KBM-7 (cell line): ENCODE measurements at places on chromosomes 6 and 20.

DNA sequence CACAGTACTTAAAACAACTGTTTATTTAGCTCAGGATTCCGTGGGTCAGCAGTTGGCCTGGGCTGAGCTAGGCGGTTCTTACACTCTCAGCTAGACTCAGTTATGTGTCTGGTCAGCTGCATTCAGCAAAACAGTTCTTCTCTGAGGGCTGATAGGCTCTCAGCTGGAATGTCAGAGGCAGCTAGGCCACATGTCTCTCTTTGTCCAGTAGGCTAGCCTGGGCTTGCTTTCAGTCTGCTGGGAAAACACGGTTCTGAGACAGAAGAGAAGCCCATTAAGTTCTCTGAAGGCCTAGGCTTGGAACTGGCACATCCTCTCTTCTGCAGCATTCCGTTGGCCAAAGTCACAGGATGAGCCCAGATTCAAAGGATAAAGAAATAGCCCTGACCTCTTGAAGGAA is 65.6 kb downstream of the TULP4 start:
- no peak for DNase-seq

DNA sequence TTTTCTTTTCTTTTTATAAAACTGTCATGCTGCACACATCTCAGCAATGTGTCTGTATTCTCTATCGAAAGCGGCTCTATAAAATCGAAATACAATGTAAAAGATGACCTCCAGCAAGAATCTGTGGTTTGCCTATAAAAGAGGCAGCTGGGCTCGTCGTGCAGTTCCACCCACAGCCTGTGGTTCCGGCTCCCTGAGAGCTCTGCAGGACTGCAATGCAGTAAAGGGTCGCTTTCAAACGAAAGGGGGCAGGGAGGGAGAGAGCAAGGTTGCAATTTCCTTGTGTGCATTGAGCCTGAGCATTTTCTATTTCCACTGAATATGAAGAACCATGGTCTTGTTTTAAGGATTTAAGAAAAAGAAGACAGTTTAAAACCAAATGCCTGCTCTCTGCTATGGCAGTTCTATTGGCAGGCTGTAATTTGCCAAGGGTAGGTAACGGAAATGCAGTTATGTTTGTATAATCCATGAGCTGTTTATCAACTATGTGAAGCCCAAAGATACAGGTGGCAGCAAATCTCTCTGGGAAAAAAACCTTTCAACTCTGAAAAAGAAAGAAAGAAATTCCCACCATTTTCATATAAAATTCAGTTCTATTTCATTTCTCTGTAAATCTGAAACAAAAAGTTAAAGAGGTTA is 236.5 kb downstream of the HACE1 start:
- peak; percentile 67 for DNase-seq

- DNase-seq = no peak
Measured at GRCh38 chr6:150637266-150637665, 37.6 kb downstream of the PLEKHG1 start.

DNA sequence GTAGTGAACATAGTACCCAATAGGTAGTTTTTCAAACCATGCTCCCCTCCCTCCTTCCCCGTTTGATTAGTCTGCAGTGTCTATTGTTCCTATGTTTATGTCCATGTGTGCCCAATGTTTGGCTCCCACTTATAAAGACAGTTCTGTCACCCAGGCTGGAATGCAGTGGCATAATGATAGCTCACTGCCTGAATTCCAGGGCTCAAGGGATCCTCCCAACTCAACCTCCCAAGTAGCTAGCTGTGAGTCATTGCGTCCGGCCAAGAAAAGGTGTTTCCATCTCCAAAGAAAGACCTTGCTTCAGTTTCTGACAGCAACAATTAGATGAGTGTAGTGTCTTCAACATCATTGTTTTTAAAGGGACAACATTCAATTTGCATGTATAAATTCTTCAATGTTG is 131.1 kb upstream of the CEP162 start:
- DNase-seq = no peak

- DNase-seq = no peak
Measured at GRCh38 chr20:8616792-8617191, 452.1 kb upstream of the PLCB4 start.

DNA sequence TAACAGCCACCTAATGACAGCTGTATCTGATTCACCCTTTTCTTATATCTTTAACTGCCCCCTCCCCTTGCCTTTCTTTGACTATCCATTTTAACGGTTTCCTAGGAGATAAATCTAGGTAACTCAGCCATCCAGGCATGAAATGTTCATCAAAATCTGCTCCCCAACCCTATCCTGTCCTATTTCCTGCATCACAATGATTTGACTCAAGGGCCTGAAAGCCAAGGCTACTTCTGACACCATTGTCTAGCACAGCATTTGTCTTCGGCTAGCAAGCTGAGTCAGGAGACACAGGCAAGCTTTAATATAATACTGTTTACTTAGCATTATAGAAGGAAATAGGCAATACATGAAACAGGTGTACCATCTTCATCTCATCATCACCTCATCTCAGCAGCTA is 31.6 kb upstream of the MANEA start:
- no peak for DNase-seq

DNA sequence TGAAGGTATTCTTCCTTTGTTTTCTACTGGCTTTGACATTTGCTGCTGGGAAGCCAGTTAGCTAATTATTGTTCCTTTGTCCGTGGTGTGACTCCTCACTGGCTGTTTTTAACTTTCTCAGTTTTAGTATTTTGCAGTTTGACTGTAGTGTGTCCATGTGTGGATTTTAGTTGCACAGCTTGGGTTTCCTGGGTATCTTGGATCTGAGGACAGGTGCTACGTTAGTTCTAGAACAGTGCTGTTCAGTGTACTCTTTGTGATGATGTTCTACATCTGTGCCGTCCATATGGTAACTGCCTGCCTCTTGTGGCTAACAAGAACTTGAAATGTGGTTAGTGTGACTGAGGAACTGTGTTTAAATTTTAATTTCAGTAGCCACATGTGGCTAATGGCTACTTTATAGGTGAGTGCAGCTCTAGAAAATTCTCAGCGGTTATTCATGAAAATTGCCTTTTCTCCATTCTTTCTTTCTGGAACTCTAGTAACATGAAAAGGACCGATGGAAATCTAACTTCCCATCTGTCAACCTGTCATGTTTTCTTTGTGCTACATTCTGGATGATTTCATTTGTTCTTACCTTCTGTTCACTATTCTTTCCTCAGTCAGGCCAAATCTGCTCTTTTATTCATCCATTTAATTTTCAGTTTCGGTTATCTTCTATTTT is 7.4 kb downstream of the SNX9 start:
- DNase-seq = no peak

GRCh38 chr20:11716239-11716944 is 201.3 kb upstream of the BTBD3 start:
- DNase-seq = peak; percentile 88

GRCh38 chr20:703426-703825 is 27.8 kb upstream of the SCRT2 start:
- no peak for DNase-seq

DNA sequence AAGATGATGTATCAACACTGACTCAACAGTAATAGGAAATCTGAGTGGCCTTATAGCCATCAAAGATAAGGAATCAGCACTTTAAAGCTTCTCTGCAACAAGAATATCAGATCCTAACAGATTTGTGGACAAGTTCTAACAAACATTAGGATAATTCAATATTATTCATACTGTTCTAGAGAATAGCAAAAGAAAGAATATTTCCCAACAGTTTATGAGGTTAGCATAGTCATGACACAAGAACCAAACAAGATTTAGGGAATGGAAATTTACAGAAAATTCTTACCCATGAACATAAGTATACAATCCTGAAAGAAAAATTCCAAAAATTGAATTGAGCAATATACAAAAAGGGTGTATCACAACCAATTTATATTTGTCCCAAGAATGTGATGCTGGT is 64.3 kb upstream of the BTBD3 start:
- DNase-seq = no peak

DNA sequence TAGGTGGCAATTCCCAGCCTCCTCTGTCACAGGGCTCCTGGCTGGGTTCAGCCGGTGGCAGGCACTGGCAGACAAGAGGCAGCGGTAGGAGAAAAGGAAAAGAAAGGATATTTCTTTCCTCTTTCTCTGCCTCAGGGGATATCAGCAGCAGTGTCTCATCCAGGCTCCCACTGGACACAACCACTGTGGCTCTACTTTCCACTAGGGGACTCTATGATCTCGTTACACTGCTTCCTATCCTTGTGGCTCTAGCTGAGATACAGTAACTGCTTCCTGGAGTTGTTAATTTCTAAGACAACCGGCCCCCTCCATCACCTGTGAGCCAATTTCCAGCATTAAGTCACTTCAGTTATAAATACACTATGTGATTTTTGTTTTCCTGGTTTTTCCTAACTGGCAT is 102.0 kb upstream of the LRFN2 start:
- DNase-seq = no peak

- DNase-seq = no peak
Measured at GRCh38 chr6:118589186-118589585, 41.1 kb downstream of the PLN start.

GRCh38 chr6:20658516-20658915 is 124.3 kb downstream of the CDKAL1 start:
- peak; percentile 36 for DNase-seq

DNA sequence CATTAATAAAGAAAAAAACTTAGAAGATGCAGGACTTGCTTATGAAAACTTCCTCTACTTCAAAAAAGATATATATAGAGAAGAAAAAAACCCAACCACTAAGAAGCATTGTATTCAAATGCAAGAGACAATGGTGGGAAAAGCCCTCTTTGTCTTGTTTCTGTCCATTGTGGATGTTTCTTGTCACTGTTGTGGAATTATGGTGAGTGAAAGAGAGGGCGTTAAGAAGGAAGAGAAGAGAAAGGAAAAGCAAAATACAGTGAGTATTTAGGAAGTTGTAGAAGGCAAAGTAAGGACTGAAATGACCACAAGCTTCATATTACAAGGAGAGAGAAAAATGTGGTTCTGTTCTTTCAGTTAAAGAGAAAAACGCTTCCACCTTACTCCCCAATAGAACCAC is 14.1 kb upstream of the THBD start:
- no peak for DNase-seq

DNA sequence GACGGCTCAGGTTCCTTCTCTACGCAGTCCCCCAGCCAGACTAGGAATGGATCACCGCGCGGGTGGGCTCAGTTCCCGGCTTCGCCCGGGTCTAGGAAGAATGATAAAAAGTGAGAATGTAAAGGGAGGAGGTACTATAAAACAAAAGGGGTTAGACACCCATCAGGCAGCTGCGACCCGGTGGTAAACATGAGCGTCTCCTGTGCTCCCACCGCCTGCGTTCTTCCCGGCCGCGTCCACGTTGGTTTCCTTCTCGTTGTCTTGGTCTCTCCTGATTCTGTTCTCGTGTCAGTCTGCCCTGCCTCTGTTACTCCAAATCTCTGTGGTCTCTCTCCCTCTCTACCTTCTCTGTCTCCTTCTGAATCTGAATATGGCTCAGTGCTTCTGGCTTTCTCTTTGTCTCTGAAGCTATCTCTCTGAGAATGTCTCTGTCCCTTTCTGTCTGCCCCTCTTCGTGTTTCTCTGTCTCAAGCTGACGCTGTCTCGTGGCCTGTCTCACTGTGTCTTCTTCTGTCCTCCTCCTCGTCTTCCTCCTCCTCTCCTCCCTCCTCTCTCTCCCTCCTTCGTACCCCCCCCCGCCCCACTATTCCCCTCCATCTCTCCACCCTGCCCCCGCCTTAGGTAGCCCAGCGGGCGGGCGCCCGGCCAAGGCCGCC is 41.6 kb upstream of the FOXP4 start:
- DNase-seq = no peak
